Naive B cell (primary cell): ENCODE measurements at places on chromosomes 12 and 14. TPM values are rescaled to one million over a fixed set of nuclear protein-coding genes. Genes with fewer than 3 reads are reported as not detected.

FGF6 gene
- not detected for polyA plus RNA-seq

DNA sequence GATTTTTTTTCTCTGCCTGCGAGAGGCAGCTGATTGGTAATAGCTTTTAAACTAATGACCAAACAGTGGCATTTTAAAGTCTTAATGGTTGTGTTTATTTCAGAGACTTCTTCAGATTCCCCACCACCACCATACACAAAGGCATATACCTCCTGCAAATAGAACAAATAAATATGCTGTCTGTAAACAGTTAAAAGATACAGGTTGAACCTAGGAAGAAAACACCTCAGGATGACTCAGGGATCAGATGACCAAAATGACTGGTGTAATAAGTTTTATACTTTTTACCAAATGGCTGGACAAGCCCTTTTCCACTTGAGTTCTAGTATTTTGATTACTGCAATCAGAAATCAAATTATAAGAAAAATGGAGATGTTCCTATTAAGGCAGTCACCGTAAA, 364.1 kb downstream of the PAWR start:
- DNase-seq, result no peak

- DNase-seq, result no peak
These were observed 103.5 kb downstream of the CACNA1C start for GRCh38 chr12:2156333-2156732.

MYO1H gene
- polyA plus RNA-seq, result not detected
